ENCODE measurements at places on chromosomes 4 and X.

GRCh38 chr4:6914448-6914847 lies 4.8 kb downstream of the TBC1D14 start:
- no peaks in the 10 kb centered on the region for H3K36me3 ChIP-seq
- H3K27me3 ChIP-seq = no peaks in the 10 kb centered on the region
- no peak for DNase-seq
- peaks cover 20% of the 10 kb centered on the region for H3K4me1 ChIP-seq
- H3K27ac ChIP-seq = no peak overlapping the region

DNA sequence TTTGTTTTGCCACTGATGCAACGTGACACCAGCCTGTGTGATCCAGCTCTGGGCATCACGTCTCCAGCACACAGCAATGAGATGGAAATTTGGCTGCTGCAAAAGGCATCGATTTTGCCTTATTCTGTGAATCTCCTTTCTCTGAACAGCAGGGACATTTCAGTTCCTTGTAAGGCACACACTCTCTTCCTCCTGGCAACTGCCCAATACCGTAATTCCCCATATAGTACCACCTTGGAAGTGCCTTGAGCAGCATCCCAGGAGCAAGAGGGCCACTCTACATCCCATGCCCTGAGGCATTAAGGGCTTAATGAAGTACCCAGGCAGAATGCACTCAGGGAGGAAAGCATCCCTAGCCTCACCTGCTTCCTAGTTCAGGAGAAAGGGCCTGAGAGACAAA lies 10.5 kb upstream of the MAMLD1 start:
- H3K36me3 ChIP-seq = no peaks in the 10 kb centered on the region
- DNase-seq = no peak
- H3K27ac ChIP-seq = no peak overlapping the region
- H3K4me1 ChIP-seq = no peaks in the 10 kb centered on the region
- no peak overlapping the region for H3K4me3 ChIP-seq

GRCh38 chr4:183746305-183747229 lies 87.5 kb downstream of the TRAPPC11 start:
- no peaks in the 10 kb centered on the region for H3K4me1 ChIP-seq
- H3K36me3 ChIP-seq = no peaks in the 10 kb centered on the region
- H3K4me3 ChIP-seq = no peak overlapping the region
- H3K27ac ChIP-seq = no peak overlapping the region

GRCh38 chrX:136541294-136541693 lies 9.3 kb downstream of the VGLL1 start:
- peaks cover 2% of the 10 kb centered on the region for H3K27me3 ChIP-seq
- H3K4me3 ChIP-seq = no peak overlapping the region
- no peak for DNase-seq
- H3K36me3 ChIP-seq = no peaks in the 10 kb centered on the region
